ENCODE measurements at places on chromosomes 6 and 20.

DNA sequence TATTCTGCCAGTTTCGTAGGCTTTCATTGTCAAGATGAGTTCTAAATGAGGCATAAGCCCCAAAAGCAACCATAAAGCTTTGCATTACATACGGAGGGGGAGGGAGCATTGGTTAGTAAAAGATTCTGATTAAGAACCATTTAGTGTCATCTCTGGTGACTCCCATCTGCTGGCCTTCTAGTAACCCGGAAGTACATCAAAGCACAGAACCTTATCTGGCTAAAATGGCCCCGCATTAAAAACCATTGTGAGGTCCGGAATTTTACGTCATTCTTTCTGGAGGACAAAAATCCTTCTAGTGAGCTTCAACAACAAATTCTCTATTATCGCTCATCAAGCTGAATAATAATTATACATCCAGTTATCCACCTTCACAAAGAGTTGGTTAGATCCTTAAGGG, 37.8 kb downstream of the METTL24 start:
- DNase-seq: no peak

- DNase-seq: no peak
These were observed 45.2 kb upstream of the BCLAF1 start for GRCh38 chr6:136334853-136335252.

- no peak for DNase-seq
These were observed 8.5 kb downstream of the RBM38 start for GRCh38 chr20:57399587-57400155.

DNA sequence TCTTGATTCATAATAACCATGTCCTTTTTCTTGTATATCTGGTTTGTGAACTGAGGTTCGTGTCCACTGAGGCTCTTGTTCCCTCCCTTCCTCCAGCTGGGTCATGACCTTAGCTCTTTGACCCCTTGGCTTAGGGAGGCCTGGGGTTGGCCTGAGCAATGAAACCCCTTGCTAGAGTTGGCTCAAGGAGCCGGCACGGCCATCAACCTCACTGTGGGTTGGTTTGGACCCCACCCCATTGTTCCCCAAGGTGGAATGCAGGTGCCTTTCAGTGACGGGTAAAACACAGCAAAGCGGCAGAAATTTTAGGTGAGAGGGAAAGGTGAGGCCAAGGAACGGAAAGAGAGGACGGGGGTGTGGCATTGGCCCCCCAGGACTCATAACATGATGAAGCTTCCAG, 44.5 kb upstream of the PHACTR3 start:
- no peak for DNase-seq

DNA sequence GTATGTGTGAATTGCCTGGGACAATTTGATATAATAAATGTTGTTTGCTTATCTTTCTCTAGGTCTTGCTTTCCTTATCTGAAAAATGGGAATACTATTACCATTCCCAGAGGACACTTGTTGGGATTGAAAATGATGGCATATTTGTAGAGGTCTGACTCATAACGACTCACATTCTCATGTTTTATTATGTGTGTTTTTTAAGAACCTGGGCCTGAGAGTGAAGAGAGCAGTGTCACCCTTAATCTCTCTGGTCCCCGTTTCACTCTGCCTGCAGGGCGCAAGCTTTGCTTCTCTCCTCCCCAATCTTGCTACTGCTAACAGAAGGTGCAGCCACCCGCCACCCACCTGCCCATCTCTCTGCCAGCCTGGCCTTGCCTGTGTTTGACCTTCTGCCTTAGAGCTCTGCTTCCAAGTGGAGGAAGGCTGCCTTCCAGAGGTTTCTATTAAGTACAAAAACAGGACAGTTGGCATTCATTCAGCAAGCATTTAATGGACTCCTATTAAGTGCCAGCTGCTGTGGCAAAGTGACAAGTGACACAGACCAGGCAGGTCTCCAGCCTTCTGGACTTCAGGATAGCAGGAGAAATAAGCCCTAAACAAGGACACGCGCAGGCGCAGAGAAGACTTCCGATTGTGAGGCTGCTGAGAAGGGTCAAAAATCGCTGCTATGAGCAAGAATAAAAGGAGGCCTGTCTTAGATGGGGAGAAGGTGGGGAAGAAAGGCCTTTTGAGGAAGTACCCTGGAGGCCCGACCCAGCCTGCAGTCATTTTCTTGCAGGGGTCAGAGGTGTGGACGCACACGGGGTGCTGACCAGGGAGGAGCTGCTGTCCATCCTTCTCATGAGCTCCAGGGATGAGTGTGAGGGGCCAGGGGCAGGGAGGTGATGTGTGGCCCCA, 112.5 kb downstream of the JPH2 start:
- DNase-seq: peak; percentile 34

- no peak for DNase-seq
These were observed 39.5 kb downstream of the ID4 start for GRCh38 chr6:19876672-19877071.

GRCh38 chr6:10381133-10381829, 33.6 kb downstream of the TFAP2A start:
- DNase-seq: no peak

- DNase-seq: no peak
These were observed 181.0 kb upstream of the ZNF217 start for GRCh38 chr20:53774461-53775203.

- no peak for DNase-seq
These were observed 23.2 kb downstream of the HLA-DPA1 start for GRCh38 chr6:33050014-33050810.

GRCh38 chr6:32255199-32256153, 31.6 kb upstream of the NOTCH4 start:
- peak; percentile 21 for DNase-seq

DNA sequence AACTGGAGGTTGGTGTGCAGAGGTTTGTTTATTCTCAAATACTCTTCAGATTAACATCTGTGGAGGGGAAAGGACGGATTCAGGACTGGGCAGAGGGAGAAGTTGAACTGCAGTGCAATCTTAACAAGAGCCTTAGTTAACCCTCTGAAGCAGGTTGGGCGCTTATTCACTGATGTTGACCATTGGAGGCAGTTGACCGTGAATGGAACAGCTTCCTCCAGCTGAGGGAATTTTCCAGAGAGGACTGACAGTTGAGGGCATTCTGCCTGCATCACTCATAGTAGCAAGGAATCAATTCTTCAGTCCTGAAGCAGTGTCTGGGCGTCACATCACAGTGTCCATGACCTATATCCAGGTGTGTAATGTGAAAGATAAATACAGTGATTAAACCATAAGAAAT, 80.9 kb downstream of the PLCB4 start:
- no peak for DNase-seq

DNA sequence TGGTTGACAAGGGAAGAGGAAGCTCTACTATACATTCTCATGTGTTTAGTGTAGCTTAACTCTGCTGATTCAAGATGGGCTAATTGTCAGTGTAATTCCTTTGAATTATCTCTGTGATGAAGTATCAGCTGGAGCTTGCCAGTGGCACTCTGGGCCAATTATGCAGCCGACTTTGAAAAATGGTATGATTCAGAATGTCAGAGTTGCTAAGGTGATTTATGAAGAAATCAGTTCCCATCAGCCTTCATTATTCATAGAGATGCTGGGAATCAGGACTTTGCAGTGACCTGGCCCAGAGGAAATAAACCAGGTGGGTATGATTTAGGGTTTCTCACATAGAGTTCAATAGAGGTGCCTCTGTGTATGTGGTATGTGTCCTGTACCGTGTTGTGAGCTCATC, 33.4 kb downstream of the KCNS1 start:
- DNase-seq: no peak

GRCh38 chr6:31386977-31387376, 16.4 kb upstream of the MICA start:
- no peak for DNase-seq

DNA sequence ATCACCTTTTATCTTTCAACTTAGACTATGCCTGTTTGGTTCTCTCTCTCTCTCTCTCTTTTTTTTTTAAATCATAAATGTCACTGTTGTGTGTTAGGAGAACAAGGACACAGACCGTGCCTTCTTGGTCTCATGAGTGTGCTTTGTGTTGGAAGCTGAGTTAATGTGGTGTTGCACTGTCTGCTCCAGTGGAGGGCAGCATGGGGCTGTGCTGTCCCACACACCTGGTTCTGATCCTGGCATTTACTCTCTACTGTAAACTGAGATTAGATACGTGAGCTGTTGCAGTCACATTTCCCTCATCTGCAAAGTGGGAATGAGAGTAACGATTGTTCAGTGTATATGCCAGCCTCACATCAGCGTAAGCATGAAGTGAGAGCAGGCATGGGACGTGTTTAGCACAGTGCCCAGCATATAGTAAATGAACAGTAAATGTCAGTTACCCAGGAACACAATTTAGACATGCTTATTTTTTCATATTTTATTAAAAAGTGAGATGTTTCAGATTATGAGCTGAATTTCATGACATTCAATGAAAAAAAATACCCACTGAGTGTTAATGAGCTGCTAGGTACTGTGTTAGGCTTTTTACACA, 161.1 kb downstream of the FARS2 start:
- DNase-seq: peak; percentile 23

- no peak for DNase-seq
These were observed 199.8 kb downstream of the SMOC2 start for GRCh38 chr6:168640768-168641167.

DNA sequence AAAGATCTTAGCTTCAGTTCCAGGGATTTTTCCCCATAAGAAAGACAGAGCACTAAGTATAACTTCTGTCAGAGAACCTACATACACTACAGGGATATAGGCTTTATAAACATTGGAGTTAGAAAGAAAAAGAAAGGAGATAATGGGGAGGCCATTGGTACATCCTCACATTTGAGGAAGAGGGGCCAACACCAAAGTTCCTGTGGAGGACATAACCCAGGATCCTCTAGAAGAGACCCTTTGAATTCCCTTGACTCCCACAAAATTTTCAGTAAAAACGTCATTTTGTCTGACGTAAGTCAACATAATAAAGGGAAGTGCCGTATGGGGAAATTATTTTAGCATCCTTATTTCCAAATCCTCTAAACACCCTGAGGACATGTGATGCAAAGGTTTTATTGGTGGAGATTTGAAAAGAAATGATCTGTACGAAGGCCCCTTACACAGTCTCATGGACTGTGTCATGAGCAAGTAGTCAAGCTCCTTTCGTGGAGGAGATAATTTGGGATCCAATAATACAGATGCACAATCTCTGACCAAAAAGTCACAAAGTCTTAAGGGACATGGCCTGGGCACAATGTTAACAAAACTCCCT, 33.2 kb downstream of the HLA-DRA start:
- no peak for DNase-seq

- no peak for DNase-seq
These were observed 7.3 kb upstream of the TENT5A start for GRCh38 chr6:81759782-81760181.

GRCh38 chr6:30480536-30481156, 8.7 kb upstream of the HLA-E start:
- DNase-seq: no peak

DNA sequence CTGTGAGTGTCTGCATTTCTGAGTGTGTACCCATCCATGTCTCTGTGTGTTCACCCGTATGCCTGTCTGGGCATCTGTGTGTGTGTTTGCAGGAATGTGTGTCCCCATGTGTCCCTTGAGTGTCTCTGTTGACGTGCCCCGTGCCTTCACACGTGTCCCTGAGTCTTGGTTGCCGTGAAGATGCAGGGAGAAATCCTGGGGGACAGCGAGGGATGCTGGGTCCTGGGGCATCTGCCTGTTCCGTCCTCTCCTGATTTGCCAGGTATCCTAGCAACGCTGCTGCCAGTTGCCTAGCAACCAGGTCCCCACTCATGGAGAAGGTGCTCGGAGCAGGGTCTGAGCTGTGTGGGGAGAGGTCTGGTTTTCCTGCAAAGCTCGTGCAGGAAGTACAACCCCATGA, 6.0 kb upstream of the LKAAEAR1 start:
- DNase-seq: peak; percentile 92

DNA sequence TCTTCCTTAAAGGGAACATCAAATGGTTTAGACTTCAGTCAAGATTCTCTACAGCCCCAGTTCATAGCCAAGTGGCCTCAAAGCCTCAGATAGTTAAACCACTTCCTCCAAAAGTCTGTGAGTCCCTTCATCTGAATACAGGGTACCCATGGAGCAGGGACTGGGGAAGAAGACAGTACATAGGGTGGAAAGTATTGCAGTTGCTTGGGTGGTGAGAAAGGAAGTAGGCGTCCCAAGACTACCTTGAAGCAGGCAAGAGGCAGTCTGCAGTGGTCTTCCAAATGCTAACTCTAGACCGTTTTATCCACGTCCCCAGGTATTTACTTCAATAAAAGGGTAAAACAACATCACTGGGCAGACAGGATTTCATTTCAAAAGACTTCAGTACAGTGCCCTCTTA, 2.0 kb downstream of the FYN start:
- DNase-seq: no peak

GRCh38 chr6:40348591-40348990, 238.6 kb downstream of the LRFN2 start:
- DNase-seq: no peak

DNA sequence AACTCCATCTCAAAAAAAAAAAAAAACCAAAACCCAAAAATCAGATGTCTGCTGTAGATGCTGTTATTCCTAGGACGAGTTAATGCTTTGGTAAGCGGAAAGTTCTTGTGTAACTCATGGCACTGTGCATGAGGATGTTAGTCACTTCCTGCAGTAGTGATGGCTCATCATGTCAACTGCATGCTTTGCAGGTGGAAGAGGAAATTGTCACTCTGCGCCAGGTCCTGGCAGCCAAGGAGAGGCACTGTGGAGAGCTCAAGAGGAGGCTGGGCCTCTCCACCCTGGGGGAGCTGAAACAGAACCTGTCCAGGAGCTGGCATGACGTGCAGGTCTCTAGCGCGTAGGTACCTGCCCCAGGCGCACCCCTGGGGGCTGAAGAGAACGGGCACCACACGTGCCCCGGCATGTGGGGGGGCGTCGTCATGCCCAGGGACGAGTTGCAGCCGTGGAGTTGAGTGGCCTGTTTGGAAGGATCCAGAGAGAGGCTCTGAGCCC, 8.5 kb downstream of the TPD52L2 start:
- DNase-seq: no peak

- DNase-seq: no peak
These were observed 33.5 kb upstream of the BMP6 start for GRCh38 chr6:7692453-7692784.

GRCh38 chr6:87905101-87905641, 142.5 kb upstream of the SPACA1 start:
- DNase-seq: no peak

- DNase-seq: no peak
These were observed 18.6 kb downstream of the MYH7B start for GRCh38 chr20:34974246-34974645.

DNA sequence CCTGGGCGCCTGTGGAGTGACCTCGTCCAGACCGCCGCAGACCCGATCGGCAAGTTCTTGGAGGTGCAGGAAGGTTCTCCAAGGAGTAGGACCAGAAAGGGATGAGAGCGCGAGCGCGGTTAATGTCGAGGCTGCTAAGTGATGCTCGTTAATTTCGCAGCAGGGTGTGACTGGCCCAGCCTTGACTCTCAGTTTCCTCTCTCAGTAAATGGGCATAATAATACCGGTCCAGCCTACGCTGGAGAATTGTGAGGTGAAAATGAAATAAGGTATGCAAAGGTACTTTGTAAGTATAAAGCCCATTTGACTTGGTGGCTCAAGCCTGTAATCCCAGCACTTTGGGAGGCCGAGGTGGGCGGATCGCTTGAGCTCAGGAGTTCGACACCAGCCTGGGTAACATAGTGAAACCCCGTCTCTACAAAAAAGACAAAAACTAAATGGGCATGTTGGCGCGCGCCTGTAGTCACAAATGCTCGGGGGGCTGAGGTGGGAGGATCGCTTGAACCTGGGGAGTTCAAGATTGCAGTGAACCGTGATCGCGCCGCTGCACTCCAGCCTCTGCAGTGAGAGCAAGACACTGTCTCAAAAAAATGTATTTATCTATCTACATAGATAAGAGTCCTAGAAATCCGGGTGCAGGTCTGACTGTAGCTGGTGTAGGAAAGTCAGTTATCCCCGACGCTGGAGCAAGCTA, 634 bp upstream of the BTBD9 start:
- DNase-seq: peak; percentile 85

GRCh38 chr6:163728442-163729126, 314.1 kb downstream of the QKI start:
- DNase-seq: no peak
